Lung (tissue), 17 donors: ENCODE measurements at places on chromosomes 11 and 22. TPM values are rescaled to one million over a fixed set of nuclear protein-coding genes. Genes with fewer than 3 reads are reported as not detected.

Gene ST14
- 70.5 TPM for polyA plus RNA-seq

DNA sequence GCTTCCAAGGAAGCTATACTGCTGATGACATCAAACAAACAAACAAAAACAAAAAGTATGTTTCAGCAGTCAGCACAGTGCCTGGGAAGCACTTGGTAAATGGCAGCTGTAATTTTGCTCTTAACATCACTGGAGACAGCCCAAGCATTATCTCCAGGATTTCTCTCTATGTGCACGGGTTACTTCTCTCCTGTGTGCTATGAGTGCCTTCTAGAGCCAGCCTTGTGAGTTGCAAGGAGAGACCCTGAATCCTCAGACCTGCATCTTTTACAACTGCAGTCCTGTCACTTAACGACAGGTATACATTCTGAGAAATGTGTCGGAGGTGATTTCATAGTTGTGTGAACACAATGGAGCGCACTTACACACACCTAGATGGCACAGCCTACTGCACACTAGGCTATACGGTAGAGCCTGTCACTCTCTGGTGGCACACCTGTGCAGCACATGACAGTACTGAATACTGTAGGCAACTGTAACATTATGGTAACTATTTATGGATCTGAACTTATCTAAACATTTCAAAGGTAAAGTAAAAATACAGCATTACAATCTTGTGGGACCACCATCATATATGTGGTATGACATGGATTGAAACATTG lies 662.5 kb upstream of the B3GAT1 start:
- no peak for DNase-seq

DNA sequence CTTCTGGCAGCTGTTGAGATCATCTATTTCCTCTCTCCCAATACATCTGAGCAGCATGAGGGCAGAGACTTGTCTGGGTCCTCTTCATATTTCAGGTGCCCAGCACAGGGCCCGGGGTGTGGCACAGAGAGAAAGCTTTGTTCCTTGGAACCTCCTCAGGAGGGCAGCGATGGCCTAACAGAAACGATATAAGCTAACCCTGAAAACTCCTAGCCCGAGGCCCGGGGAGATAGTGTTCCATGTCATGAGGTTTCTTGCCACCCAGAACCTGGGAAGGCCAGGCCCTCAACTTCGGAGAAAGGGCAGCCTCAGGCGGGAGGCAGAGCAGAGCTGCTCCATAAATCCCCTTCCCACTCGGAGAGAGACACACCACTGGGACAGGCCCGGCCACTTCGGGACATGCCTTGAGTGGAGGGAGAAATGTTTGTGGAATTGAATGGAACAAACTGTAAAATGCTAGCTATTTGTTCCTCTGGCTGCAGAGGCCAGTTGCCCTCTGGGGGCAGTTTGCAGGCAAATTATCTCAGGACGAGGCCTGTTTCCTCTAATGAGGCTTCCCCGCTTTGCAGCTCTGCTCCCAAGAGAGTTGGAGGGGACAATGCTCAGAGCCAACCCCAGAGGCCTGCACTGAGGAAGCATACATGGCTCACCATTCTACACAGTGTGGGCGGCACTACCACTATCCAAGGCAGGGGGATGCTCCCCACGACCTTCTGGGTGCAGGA lies 11.6 kb downstream of the ARRB1 start:
- DNase-seq = no peak

DNA sequence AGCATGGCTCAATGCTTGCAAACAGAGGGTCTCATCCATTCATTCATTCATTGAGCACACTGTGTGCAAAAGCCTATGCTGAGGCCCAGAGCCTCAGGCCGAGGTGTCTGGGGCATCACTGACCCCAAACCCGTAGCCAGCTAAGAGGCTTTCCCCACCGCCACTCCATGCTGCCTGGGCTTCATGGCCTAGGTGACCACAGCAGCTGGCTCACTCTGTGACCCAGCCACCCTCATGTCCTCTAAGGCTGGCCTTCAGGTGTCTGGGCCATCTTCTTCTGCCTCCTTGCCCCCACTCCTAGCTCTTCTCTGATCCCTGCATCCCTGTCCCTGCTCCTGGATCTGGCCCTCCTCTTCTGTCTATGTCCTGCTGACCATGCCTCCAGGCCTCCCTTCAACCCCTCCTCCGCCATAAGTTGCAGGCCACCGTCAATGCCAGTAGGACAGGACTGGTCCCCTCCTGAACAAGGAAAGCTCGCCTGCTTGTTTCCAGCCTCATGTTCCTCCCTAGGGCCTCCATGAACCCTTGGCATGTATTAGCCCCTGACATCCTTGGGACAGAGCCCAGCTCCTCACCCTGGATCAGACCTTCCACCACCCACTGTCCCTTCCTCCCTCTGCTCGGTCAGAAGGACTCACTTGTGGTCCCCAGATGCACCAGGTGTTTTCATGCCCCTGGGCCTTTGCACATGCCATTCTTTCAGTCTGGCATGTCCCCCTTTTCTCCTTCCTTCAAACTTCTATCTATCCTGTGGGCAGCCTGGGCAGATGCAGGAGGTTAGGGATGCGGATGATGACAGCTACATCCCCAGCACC lies 92.8 kb downstream of the MYEOV start:
- DNase-seq = peak; percentile 6

GRCh38 chr11:111312076-111312475 lies 13.7 kb downstream of the POU2AF3 start:
- DNase-seq = no peak
